ENCODE measurements at places on chromosomes 1 and 21.

- DNase-seq = no peak
Observed at GRCh38 chr1:44526295-44527073, 121.4 kb downstream of the RNF220 start.

GRCh38 chr1:175034775-175035174 lies 11.6 kb upstream of the MRPS14 start:
- no peak for DNase-seq

- no peak for DNase-seq
Observed at GRCh38 chr1:201229095-201229494, 38.5 kb downstream of the IGFN1 start.

DNA sequence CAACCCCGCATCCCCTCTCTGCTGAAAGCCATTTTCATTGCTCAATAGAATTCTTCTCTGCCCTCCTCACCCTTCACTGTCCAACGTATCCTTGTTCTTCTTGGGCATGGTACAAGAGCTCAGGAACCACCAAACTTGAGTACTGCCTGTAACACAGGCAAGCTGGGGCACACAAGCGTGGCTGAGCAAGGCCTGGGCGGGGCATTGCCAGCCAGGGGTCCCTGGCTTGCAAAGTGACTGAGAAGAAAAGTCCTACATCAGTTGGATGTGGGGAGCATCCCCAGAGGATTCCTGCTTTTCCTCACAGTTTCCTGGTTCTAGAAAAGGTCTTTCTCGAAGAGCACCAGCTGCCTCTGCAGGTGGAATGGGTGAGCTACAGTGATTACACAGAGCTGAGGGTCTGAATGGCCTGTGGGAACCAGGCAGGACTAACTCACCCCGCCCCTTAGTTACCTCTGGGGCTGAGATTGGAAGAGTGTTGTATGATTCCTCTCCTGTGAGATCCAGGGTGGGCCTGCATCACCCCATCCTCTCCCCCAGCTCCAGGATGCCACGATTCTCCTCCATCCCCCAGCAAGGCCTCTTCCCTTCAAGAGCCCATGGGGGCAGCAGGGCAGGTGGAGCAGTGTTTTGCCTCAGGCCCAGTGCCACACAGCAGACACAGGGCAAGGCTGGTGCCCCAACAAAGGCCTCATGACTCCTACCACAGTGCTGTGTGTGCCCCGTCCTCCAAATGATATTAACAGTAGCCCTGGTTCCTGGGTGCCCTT lies 121.9 kb downstream of the MATN1 start:
- no peak for DNase-seq

GRCh38 chr1:77468949-77469710 lies 187.3 kb downstream of the AK5 start:
- no peak for DNase-seq

DNA sequence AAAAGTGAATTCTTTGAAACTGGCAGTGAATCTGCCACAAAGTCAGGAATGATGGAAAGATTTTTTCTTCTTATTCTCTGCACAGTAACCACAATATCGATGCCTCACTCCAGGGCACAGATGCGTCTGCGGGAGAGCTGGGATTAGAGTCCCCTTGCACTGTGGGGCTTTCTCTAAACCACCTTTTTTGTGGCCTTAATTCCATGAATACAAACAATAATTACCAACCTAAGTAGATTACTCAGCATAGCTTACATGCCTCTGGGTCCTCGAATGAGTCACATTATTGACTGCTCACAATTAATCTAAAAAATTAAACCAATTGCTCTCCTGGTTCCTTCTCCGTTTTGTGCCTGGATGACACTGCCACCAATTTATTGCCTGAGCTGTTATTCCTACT lies 125.8 kb downstream of the KAZN start:
- no peak for DNase-seq

DNA sequence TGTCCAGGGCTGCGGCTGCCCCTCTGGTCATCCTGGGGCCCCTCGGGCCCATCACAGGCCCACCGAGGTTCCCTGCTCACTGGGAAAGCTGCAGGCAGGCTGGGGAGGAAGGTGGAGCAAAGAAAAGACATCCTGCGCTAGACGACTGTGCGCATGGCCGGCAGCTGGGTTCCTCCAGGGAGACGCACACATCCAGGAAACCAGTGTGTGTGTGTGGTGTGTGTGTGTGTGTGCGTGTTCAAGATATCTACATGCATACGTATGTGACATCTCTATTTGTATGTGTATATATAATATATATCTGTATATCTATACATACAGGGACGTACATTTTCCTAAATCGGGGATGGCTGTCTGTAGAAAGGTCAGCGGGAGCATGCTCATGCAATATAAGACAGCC lies 63.7 kb downstream of the ACOT7 start:
- DNase-seq = no peak

Data from activated T-cell treated with anti-CD3 and anti-CD28 coated beads for 1 hour (primary cell).